ENCODE measurements at places on chromosomes 11 and 22.

DNA sequence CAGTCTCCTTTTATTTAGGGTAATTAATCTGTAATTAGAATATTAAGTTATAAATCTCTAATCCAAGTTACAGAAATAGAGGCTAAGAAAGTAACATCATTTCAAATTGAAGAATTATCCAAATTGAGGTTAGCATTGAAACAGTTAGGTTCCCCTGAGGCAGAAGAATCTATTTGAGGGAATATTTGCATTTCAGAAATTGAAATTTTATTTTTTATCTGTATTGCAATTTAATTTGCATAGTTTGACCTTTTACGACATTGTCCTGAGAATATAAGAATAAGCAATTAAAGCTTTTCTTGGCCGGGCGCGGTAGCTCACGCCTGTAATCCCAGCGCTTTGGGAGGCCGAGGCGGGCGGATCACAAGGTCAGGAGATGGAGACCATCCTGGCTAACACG lies 27.6 kb downstream of the DDIAS start:
- no peak overlapping the region for H3K4me3 ChIP-seq
- DNase-seq: no peak
- H3K4me1 ChIP-seq: no peaks in the 10 kb centered on the region
- no peaks in the 10 kb centered on the region for H3K36me3 ChIP-seq
- no peaks in the 10 kb centered on the region for H3K27me3 ChIP-seq
- H3K27ac ChIP-seq: no peak overlapping the region

DNA sequence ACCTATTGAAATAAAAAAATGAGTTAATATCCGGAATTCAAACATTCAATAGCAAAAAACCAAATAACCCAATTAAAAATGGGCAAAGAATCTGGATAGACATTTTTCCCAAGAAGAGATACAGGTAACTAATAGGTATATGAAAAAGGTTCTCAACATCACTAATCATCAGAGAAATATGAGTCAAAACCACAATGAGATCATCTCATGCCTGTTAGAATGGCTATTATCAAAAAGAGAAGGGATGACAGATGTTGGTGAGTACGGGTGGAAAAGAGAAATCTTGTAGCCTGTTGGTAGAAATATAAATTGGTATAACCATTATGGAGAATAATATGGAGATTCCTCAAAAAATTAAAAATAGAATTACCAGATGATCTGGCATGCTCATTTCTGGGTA lies 26.9 kb upstream of the OR6M1 start:
- DNase-seq: no peak
- H3K4me3 ChIP-seq: no peak overlapping the region
- no peaks in the 10 kb centered on the region for H3K4me1 ChIP-seq
- no peaks in the 10 kb centered on the region for H3K27me3 ChIP-seq
- no peaks in the 10 kb centered on the region for H3K36me3 ChIP-seq
- H3K27ac ChIP-seq: no peak overlapping the region

DNA sequence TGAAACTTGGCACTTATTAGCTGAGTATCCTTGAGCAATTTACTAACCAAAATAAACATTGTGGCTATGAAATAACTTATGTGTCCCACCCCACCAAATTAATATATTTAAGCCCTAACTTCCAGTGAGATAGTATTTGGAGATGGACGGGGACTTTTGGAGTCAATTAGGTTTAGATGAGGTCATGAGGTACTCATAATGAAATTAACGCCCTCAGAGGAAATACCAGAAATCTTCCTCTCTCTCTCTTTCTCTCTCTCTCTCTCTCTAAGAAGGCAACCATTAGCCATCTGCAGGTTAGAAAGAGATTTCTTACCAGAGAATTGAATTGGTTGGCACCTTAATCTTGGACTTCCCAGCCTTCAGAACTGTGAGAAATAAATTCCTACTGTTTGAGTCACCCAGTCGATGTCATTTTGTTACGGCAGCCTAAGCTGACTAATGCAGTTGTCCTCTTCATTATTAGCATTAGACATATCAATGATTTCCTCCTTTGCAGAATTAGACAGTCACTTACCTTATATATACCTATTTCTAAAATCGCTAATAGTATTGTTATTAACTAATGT lies 1284.0 kb downstream of the FAM181B start:
- H3K27me3 ChIP-seq: no peaks in the 10 kb centered on the region
- no peaks in the 10 kb centered on the region for H3K36me3 ChIP-seq
- no peaks in the 10 kb centered on the region for H3K4me1 ChIP-seq
- H3K4me3 ChIP-seq: no peak overlapping the region
- DNase-seq: no peak
- no peak overlapping the region for H3K27ac ChIP-seq

DNA sequence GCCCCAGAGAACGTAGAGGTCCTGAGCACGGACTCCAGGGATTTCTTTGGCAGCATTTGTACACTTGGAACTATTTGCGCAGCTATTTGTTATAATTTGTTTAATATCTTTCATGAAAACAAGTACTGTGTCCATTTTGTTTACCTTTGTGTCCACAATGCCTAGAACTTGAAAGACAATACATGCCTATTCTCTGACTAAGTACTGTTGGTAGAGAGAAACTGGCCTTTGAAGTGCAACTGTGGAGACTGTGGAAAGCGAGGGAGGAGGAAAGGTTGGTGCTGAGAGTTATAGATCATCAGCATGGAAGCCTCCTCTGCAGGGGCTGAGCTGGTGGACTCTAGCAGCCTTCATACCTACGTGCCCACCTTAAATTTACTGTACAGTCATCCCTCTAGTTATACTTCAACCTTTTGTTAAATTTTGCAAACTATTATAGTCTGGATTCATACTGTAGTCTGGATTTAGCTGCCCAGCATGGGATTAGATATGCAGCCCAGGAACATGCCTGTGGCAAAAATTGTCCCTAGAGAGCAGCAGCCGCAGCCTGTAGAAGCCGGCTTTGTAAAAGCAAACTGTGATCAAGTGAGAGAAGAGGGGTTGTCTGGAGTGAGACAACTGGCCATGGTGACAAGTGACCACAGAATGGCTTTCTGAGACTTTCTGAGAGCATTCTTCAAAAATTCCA lies 24.2 kb upstream of the YAP1 start:
- no peak overlapping the region for H3K27ac ChIP-seq
- DNase-seq: no peak
- no peaks in the 10 kb centered on the region for H3K27me3 ChIP-seq
- no peaks in the 10 kb centered on the region for H3K4me1 ChIP-seq

GRCh38 chr11:123517559-123518364 lies 87.7 kb downstream of the GRAMD1B start:
- peaks cover 16% of the 10 kb centered on the region for H3K4me1 ChIP-seq
- H3K27me3 ChIP-seq: peaks cover 31% of the 10 kb centered on the region
- H3K4me3 ChIP-seq: no peak overlapping the region
- no peaks in the 10 kb centered on the region for H3K36me3 ChIP-seq

- no peaks in the 10 kb centered on the region for H3K27me3 ChIP-seq
- no peaks in the 10 kb centered on the region for H3K36me3 ChIP-seq
- no peak overlapping the region for H3K4me3 ChIP-seq
- DNase-seq: no peak
- no peak overlapping the region for H3K27ac ChIP-seq
These were observed 28.0 kb upstream of the TMEM45B start for GRCh38 chr11:129787532-129788155.

DNA sequence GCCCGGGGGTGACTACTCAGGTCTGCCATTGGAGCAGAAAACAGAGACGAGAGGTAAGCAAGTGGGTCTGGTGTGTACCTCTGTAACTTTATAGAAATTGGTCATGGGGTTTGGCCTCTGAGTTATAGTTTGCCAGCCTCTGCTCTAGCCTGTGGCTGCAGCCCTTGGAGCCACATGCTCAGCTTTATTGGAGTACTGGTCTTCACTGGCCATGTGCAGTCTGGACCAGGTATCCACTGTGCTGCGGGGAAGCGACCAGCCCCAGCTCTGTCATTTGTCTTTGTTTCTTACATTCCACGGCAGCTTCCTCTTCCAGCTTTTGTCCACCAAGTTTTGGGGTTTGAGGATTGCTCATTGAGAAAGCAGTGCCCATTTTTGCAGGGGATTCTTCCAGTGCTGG lies 453.4 kb downstream of the TBC1D22A start:
- H3K36me3 ChIP-seq: no peaks in the 10 kb centered on the region
- no peaks in the 10 kb centered on the region for H3K4me1 ChIP-seq
- H3K4me3 ChIP-seq: no peak overlapping the region

GRCh38 chr11:116224154-116224888 lies 548.5 kb downstream of the BUD13 start:
- H3K27me3 ChIP-seq: no peaks in the 10 kb centered on the region
- H3K4me3 ChIP-seq: no peak overlapping the region
- no peak for DNase-seq
- H3K27ac ChIP-seq: no peak overlapping the region

DNA sequence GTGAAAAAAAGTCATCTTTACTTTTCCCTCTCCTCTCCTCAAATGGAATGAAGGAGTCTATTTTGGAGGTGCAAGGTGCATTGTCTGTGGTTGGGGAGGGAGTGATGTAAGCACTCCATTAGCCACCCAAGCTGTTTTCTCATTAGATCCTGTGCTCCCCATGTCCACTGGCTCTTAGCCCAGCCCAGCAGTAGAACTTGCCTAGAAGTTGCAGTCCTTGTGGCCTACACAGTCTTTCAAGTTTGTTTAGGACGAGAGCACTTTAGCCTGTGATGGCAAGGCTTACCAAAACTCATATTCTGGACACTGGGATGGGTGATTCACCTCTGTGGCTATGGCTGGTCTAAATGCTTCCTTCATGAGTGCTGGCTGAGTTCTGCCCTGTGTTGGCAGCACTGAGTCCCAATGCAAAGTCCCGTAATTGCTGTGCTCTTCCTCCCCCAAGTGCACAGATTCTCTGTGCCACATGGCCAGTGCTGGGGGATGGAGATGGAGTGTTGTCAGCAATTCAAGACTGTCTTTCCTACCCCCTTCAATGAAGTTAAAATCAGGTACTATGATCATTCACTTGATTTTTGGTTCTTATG lies 15.8 kb downstream of the SLC22A25 start:
- no peak for DNase-seq
- H3K36me3 ChIP-seq: no peaks in the 10 kb centered on the region
- no peaks in the 10 kb centered on the region for H3K4me1 ChIP-seq
- no peak overlapping the region for H3K4me3 ChIP-seq
- H3K27ac ChIP-seq: no peak overlapping the region

DNA sequence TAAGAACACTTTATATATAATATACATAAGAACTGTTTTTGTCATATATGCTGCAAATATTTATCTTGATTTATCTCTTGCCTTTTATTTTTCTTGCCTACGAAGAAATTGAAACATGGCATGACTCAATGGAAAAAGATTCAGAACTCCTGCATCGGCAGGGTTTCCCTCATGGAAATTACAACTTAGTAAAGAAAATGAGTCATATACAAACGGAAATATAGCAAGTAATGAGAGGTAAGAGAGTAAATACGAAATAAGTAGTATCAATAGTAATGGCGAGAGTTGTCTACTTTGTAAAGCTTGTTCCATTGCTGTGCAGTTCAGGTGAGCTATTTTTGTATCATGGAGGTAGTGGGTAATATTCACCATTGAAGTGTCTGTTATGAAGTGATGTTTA lies 350.4 kb downstream of the DDX10 start:
- H3K36me3 ChIP-seq: no peaks in the 10 kb centered on the region
- H3K4me1 ChIP-seq: no peaks in the 10 kb centered on the region
- DNase-seq: no peak
- no peak overlapping the region for H3K4me3 ChIP-seq

DNA sequence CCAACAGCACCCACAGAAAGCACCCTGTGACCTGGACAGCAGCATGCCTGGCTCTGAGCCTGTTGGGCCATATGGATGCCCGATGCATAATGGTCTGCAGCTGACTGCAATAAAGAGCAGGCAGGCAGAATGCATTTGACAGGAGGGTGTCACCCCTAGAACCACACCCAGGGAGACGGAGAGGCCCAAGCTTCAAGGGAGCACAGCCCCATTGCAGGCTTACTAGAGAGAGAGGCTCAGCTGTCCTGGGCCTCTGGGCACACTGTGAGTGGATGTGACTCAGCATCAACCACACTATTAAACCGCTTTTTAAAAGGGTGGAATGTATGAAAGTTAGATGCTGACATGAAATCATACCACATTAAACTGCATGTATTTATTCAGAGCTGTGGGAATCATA lies 365.3 kb downstream of the CTTN start:
- no peaks in the 10 kb centered on the region for H3K36me3 ChIP-seq
- H3K4me1 ChIP-seq: no peaks in the 10 kb centered on the region
- peaks cover 8% of the 10 kb centered on the region for H3K27me3 ChIP-seq
- no peak overlapping the region for H3K4me3 ChIP-seq
- DNase-seq: no peak

DNA sequence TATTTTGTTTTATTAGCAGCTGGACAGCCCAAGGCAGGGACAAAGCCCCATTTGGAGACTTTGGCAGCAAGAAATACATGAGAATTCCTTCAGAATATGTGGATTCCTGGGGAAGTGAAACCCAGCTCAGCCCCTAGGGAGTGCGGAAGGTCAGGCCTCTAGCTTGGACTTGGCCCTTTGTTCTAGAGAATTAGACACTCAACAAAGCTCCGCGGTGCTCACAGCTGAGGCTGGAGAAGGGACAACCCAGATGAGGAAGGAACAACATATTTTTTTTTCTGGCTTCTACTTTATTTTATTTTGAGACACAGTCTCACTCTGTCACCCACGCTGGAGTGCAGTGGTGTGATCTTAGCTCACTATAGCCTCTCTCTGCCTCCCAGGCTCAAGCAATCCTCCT lies 44.7 kb upstream of the SEPTIN5 start:
- H3K4me3 ChIP-seq: no peak overlapping the region
- no peaks in the 10 kb centered on the region for H3K27me3 ChIP-seq
- no peak for DNase-seq
- no peak overlapping the region for H3K27ac ChIP-seq
- no peaks in the 10 kb centered on the region for H3K4me1 ChIP-seq
- H3K36me3 ChIP-seq: no peaks in the 10 kb centered on the region

DNA sequence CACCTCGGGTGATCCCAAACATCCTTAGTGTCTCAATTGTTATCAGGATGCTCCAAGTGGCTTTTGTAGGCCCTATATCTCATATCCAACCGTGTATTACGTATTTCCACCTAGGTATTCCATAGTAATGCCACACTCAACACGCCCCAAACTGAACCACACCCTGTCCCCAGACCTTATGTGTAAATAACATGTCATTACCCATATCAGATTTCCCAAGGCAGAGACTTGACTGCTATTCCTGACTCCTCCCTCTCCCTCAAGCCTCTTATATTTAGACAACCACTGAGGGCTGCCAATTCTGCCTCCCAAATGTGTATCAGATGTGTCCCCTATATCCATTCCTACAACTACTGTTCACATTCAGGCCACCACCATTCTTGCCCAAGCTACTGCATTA lies 132.8 kb upstream of the NCAM1 start:
- H3K4me1 ChIP-seq: no peaks in the 10 kb centered on the region
- no peaks in the 10 kb centered on the region for H3K27me3 ChIP-seq
- H3K4me3 ChIP-seq: no peak overlapping the region

- no peaks in the 10 kb centered on the region for H3K27me3 ChIP-seq
- no peaks in the 10 kb centered on the region for H3K36me3 ChIP-seq
- peak overlapping the region; percentile 61 for H3K27ac ChIP-seq
These were observed 192.6 kb downstream of the CASP12 start for GRCh38 chr11:104705490-104706190.

GRCh38 chr11:45354976-45355705 lies 69.0 kb upstream of the SYT13 start:
- no peaks in the 10 kb centered on the region for H3K36me3 ChIP-seq
- peak overlapping the region; percentile 80 for H3K4me3 ChIP-seq
- no peak overlapping the region for H3K27ac ChIP-seq
- H3K4me1 ChIP-seq: peaks cover 5% of the 10 kb centered on the region

GRCh38 chr11:71568704-71569349 lies 3.5 kb downstream of the KRTAP5-10 start:
- DNase-seq: no peak
- H3K4me1 ChIP-seq: no peaks in the 10 kb centered on the region
- H3K4me3 ChIP-seq: no peak overlapping the region
- peaks cover 45% of the 10 kb centered on the region for H3K27me3 ChIP-seq
- H3K36me3 ChIP-seq: no peaks in the 10 kb centered on the region
- no peak overlapping the region for H3K27ac ChIP-seq

GRCh38 chr11:120210626-120211521 lies at the start of gene OAF:
Gene OAF (plus strand): TSS chr11:120211032. CDS start chr11:120211280, 248 bp downstream.
- no peaks in the 10 kb centered on the region for H3K36me3 ChIP-seq
- H3K4me3 ChIP-seq: peak within 1 kb of the TSS; percentile 64
- peaks cover 33% of the 10 kb centered on the region for H3K4me1 ChIP-seq

All from esophagus squamous epithelium (tissue), 5 donors.